Trophoblast cell (in vitro differentiated cells and primary cell): ENCODE measurements at places on chromosomes 12 and 14.

DNA sequence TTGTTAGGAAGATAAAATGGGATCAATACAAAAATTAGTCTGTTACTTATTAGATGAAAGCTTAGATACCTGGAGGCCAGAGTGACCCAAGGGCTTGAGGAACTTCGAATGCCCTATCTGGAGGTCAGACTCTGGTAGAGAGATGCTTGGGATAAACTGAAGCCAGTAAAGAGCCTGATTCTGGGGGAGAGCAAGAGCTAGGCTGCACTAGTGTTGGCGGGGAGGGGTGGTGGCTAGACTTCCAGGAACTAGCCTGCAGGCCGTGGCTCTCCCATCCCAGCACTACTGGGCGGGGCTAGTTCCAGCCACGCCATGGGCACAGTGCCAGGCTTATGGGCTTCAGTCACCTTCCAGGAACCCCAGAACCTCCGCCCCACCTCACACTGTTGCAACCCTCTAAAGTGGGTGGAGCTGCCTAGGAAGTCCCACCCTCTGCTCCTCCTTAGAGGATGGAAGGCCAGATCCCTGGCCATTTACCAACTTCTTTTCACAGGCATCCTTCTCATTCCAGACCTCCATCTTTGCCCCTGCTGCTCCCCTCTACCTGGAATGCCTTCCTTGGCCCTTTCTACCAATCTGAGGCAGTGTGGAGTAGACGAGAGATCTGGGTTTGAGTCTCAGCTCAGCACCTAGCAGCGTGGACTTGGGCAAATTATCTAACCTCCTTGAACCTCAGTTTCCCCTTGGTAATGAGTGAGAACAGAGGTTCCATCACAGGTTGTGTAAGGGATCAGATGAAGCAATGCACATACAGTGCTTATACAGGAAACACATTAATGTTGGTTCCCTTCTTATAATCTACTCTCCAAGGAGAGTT lies 6.3 kb upstream of the NFE2 start:
- DNase-seq = no peak

DNA sequence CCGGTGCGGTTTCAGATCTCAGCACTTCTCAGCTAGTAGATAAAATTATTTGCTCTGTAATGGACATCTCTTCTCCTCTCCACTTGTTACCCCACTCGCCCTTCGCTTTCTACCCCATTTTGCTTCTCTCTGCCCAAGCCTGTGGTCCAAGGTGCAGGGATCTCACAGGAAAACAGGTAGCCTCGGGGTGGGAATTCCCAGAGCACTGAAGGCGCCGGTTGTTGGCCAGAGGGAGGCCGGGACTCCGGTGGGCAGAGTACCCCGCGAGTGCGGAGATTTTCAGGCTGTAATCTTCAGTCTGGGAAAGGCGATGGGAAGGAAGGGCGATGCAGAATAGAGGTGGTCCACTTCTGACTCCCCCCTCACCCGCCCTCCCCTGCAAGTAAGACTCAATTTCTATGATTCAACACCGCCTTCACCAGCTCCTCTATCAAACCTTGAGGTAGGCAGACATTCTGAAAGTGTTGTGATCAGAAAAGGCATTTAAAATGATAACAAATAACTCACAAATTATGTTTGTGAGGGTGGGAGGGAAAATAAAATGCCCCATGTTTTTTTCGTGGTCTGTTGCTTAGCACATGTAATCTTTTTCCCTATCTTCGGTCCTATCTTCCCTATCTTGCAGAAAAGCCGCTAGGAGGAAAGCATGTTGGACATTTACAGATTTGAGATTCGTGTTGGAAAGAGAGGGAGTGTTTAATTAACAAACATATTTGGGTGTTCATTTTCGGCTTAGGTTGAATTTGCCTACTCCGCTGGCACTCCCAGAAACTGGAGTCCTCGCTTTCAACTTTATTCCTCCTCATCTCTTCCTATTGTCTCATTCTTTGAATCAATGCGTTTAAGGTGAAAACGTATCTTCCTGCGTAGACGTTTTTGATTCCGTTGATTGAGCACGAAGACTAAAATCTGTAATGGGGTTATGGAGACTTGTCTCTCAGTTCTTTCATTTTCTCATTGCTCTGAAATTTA lies 8.5 kb downstream of the FOXG1 start:
- no peak for DNase-seq

- no peak for DNase-seq
Measured at GRCh38 chr14:92472860-92473259, 40.7 kb upstream of the RIN3 start.

DNA sequence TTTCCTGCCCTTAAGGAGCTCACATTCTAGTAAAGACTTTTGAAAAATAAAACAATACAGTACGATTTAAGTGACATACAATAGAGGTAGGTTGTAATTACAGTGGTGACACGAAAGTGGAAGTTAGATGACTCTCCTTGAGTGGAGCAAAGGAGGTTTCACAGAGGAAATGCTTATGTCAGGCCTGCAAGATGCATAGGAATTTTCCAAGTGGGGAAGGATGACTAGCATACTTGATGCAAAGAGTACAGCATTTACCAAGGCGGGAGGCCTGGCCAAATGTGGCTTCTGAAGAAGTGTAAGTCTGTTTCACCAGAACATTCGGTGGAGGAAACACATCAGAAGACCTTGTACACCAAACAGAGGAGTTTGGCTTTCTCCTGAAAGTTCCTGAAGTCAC lies 55.2 kb downstream of the ERO1A start:
- no peak for DNase-seq

- DNase-seq = no peak
Measured at GRCh38 chr12:31631023-31631724, 28.3 kb upstream of the ETFBKMT start.

DNA sequence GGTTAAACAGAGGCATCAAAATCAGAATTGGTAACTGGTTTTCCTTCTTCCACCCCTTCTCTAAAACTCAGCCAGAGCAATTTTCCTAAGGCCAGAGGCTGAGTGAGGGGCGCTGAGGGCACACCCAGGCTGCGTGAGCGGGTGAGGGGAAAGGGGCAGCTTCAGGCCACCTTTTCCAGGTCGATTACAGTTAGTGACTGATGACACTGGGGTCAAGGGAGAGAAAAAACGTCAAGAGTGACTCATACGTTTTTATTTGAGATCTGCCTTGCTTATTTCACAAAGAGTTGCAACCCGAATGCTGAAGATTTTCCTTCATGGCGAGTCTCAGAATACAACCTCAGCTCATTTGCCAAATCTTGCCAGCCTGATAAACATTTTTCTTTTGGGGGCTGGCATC lies 46.7 kb upstream of the EVL start:
- DNase-seq = no peak

DNA sequence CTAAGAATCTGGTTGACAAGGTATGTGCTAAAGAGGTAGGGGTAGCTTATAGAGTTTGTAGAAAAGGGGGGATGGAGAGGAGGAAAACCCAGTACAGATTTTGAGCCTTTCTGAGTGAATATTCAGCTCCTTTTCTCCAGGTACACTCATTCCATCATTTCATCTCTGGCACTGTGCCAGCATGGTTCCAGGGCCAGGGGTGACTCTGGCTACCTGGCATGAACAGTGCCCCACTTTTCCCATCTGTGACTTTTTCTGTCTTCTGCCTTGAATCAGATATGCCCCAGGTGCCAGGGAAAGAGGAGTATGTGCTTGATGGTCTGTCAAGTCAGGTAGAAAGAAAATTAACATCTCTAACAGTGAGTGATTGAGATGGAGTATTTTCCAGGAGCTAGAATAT lies 175.7 kb downstream of the CACNA1C start:
- DNase-seq = no peak

DNA sequence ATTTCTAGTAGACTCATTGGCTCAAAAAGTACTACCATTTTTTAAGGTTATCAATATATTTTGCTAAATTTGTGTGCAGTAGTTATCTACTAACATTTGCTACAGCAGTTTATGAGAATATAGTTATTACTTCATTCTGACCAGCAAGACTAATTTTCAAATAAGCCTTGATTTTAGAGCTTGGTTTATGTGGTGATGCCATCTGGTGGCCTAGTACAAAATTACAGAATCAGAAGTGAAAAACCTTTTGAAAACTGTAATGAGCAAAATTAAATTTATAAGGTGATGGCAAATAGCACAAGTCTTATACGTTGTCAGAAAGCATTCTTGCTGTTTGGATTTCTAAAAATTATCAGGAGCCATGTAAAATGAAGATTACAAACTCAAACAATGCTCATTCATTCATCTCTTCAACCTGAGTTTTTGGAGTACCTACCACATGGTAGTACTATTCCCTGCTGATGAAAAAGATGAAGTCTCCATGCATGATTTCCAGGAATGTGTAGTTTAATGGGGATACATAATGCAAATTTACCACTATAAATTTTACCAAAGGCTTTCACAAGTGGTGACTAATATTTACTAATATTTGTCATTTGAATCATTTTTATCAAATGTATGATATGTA lies 51.0 kb downstream of the MAGOHB start:
- DNase-seq = peak; percentile 10

DNA sequence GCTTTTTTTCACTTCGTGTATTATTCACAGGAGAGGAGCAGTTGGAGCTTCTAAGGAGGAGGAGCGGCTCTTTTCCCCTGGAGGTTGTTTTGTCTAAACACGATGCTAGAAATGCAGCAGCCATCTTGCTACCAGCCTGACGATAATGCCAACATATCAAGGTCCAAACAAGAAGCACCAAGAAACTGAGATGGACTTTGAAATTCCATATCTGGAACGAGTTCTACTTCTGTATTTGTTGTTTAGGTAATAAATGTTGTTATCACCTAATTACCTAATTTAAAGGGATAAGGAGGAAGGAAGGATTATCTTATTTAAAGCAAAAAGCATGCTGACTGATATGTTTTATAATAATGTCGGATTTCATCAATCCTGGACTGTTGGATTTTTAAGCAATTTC lies 174.4 kb upstream of the TMPO start:
- DNase-seq = no peak

GRCh38 chr12:69211160-69211559 lies 28.2 kb upstream of the CPSF6 start:
- no peak for DNase-seq

DNA sequence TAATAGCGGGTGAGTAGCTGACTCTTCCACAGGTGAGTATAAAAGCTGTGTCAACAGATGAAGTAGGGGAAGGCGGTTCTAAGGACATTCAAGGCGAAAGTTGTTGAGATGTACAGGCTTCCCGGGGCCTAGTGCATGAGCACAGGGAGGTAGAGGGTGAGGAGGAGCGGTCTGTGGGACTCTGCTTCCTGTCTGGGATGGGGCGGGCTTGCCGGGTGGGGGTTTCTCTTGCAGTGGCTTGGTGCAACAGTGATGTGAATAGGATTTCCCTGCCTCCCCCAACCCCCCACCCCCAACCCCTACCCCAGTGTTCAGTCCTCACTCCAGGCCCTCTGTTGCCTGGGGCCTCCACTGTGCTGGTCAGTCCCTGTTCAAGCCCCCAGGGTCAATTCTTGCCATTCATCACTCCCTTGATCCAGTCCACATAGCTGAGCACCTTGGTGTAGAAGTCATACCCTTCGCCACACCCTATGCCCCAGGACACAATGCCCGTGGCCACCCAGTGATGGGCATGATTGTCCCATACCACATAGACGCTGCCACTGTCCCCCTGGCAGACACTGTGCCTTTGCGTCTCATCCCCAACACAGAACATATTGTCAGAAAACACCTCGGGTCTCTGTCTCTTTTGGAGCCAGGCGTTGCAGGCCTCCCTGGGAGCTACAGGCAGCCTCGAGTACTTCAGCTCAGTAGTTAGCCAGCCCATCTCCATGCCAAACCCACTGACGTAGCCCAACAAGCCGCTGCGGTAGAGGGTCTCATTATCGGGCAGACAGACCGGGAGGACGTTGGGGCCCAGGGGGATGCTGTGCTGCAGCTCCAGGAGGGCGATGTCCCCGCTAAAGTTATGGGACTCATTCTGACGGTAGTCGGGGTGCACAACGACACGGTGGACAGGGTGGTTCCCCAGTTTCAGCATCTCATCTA lies 4.0 kb upstream of the C1R start:
- DNase-seq = peak; percentile 66

DNA sequence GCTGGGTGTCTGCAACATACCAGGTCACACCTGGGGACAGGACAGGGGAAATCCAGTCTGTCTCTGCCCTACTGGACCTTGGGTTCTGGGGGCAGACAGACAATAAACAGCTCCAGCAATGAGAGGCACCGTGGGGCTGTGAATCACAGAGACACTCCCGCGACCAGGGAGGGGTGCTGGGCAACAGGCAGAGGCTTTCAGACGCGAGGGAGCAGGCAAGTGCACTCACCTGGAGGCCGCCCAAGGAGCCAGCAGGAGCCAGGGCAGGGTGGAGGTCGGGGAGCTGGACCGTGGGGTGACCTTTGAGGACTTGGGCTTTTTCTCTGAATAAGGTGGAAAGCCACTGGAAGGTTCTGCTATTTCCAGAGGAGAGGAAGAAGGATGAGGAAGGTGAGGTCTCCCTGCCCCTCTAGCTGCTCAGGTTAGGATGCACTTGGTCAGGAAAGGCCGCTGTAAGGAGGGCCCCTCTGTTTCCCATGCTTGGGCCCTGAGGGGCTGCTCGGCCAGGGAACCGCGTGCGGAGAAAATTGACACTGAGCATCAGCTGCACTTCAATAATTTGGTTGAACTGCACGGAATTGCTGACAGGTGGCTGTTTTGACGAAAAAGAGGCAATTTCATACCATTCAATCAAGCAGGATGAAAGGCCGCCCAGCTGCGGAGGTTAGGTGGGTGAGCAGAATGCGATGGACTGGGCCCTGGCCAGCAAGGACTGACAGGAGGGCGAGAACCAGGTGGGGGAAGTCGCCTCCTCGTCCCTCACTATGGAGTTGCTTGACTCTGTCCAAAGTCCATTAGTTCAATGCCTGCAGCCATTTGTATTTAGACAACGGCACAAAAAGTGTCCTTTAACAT lies 42.2 kb downstream of the JAG2 start:
- DNase-seq = no peak

- peak; percentile 69 for DNase-seq
Measured at GRCh38 chr14:30656190-30656632, 34.1 kb downstream of the SCFD1 start.

DNA sequence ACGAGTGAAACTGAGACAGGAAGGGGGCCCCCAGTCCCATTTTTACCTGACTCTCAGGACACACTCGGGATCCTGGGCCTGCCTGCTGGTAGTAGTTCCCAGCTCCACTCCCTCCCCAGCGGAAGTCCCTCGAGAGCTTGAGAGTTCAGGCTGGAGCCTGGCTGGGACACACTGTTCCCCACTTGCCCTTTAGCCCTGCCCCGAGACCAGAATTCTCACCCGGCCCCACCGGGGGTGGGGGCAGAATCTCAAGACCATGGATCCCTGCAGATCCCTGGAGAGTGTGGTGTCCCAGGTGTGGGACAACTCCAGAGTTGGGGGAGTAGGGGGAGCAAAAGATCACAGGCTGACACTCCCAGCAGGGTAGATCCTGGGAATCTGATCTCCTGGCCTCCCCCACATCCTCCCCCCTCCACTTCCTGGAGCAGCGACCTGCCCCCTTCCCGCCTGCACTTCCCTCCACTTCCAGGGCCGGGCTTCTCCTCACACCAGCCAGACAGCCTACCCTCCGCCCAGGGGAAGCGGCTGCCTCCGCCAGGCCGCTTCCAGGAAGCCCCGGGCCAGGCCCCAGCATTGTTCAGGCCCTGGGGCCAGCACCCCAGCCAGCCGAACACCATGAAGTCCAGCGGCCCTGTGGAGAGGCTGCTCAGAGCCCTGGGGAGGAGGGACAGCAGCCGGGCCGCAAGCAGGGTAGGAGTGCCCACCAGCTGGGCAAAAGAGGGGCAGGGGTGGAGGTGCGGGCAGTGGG lies at the start of gene TNS2:
Gene TNS2, plus strand, starts transcription at position 495 of the 748 bp plus-strand sequence. Its CDS starts 121 bp downstream, at position 616.
- no peak for DNase-seq
